Smooth muscle cell of bladder (primary cell): ENCODE measurements at places on chromosomes 1 and 21. TPM values are rescaled to one million over a fixed set of nuclear protein-coding genes. Genes with fewer than 3 reads are reported as not detected.

The OR10Z1 gene
- total RNA-seq: not detected in 2 replicates

The ANKRD35 gene
- 1.9 and 2.0 TPM in 2 replicates for total RNA-seq

The MEX3A gene
- total RNA-seq: 1.3 and 1.6 TPM in 2 replicates

The CA14 gene
- not detected in 2 replicates for total RNA-seq
